Globus pallidus (tissue), 1 donor: ENCODE measurements at places on chromosomes 6 and 20.

GRCh38 chr6:139587469-139587868 lies 213.0 kb upstream of the CITED2 start:
- no peak for DNase-seq

GRCh38 chr6:169668203-169668847 lies 33.5 kb downstream of the WDR27 start:
- DNase-seq: no peak

DNA sequence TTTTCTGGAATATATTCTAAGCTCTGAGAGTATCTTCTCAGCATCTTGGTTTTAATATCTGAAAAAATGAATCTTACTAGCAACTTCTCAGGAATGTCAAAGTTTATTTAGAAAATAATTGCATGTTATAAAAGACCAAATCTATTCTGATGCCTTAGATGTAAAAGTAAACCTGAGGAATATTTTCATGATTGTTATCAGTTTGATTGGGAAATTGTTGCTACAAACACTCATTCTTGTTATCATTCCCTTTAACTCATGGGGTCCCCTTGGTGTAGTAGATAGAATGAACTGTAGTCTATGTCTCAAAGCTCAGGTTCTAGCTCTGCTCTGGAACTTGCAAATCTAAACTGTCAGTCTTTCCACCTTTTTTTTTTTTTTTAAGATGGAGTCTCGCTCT lies 50.0 kb downstream of the SNRNP48 start:
- no peak for DNase-seq

DNA sequence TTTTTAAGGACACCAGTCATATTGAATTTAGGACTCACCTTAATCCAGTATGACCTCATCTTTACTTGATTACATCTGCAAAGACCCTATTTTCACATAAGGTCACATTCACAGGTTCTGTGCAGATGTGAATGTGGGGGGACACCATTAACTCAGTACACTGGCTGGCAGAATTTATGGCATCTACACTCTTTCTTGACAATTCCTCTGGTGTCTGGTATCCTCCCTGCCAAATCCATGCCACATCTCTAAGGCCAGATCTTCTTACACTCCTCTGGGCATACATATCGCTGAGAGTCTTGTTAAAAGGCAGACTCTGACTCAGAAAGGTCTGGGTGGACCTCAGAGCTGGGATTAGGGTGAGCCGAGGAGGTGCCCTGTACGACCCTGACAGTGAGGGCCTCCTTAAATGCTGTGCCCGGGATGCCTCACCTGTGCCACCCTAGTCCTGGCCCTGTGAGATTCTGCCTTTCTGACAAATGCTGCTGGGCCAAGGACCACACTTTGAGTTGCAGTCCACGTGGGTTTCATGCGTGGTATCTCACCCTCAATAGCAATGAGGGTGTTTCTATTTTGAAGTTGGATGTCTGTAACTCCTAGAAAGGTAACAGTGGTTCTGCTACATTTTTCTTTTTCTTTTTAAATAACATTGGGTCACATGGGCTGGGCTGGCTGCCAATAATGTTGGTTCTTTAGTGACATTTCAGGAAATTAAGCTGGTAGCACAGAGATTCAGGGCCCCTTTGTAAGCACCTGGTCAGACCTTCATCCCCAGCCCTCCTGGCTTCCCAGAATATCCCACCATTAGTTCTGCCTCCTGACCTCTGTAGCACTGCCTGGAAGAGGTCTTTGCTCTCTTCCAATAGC lies 17.2 kb upstream of the LRRN4 start:
- DNase-seq: no peak

- DNase-seq: no peak
These were observed 316.7 kb upstream of the MARCKS start for GRCh38 chr6:113540466-113540865.

DNA sequence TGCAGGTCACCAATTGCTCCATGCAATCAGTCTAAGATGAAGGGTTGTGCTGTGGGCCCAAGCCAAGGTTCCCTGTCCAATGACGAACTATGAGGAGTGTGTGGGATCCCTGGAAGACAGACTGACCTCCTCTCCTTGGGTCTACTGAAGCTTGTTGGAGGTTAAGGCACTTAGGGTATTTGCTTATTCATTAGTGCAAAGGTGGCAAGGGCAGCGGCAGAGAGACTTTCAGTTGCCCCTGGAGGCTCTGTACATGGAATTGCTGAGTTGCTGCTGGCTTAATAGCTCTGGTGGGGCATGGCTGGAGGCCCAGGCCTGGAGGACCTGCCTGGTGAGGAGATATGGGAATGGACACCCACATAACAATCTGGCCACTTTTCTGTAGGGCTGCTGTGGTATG lies 29.8 kb upstream of the CST5 start:
- DNase-seq: no peak

DNA sequence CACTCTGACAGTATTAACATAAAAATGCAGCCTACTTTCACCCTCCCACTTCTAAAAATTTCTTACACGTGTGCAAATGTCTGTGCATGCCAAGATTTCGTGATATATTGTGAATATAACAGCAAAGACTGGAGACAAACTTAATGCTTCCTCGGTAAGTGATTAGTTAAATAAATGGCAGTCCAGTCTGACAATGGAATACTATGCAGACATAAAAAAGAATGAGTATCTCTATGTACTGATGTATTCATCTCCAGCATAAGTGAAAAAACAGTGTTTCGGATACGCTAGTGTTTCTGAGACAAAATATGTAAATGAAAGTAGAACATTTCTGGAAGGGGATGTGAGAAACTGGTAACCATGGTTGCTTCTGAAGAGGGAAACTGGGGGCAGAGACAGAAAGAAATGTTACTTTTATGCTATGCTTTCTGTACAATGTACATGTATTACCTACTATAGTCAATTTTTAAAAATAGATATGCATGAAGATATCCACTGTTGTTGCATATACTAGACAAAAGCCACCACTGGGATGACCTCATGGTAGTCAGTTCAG lies 7.0 kb downstream of the SLC22A23 start:
- DNase-seq: no peak

DNA sequence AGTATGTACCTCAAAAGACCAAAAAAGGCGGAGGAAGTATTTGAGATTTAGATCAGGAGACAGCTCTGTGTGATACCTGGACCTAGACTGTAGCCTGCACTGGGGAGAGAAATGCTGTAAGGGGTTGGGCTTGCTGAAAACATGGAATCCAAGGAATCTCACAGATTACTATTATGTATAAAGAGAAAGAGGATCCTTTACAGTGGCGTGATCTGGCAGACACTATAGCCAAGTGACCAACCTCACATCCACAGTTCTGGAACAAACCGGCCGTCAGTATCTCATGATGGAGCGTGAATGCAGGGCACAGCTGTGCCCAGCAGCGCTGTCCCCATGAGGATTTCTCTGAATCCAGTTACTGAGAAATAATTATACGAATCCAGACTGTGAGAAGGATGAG lies 12.3 kb downstream of the DDX27 start:
- no peak for DNase-seq

GRCh38 chr6:32989368-32989767 lies 20.0 kb downstream of the HLA-DOA start:
- no peak for DNase-seq

DNA sequence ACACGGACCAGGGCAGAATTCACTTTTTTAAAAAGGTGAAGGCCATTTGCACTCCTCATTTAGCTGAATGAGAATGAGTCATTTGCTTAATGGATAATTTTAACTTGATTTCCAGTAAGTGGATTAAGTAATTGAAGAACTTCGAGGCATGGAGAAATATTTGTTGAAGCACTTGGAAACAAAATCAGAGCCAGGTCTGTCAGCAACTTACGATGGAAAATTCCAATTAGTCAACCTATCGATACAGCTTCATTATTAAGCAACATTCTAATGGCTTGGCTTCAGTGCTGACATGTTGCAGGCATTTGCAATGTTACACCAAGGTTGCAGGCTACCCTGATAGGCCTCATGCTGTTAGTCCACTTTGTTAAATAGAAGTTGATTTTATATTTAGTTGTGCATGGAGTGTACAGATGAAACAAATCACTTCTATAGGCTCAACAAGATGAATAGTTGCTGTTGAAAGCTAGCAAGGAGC lies 423.5 kb upstream of the SLC35B3 start:
- DNase-seq: no peak

GRCh38 chr20:16560661-16561060 lies 12.6 kb downstream of the KIF16B start:
- DNase-seq: no peak

GRCh38 chr6:138245751-138246150 lies 27.5 kb upstream of the PBOV1 start:
- DNase-seq: no peak

- DNase-seq: peak; percentile 77
These were observed 13.5 kb downstream of the THBS2 start for GRCh38 chr6:169240125-169240524.

GRCh38 chr6:164216839-164217238 lies 802.3 kb downstream of the QKI start:
- no peak for DNase-seq

GRCh38 chr6:33075568-33076405 lies at the start of gene HLA-DPB1:
Gene HLA-DPB1 (plus strand): TSS chr6:33075990. CDS start chr6:33076042, 52 bp downstream.
- DNase-seq: peak; percentile 67

- no peak for DNase-seq
These were observed 64.9 kb upstream of the SULF2 start for GRCh38 chr20:47850146-47850545.

GRCh38 chr6:33716379-33716778 lies 4.9 kb upstream of the UQCC2 start:
- DNase-seq: no peak

- no peak for DNase-seq
These were observed 73.2 kb downstream of the QRSL1 start for GRCh38 chr6:106702451-106703110.

DNA sequence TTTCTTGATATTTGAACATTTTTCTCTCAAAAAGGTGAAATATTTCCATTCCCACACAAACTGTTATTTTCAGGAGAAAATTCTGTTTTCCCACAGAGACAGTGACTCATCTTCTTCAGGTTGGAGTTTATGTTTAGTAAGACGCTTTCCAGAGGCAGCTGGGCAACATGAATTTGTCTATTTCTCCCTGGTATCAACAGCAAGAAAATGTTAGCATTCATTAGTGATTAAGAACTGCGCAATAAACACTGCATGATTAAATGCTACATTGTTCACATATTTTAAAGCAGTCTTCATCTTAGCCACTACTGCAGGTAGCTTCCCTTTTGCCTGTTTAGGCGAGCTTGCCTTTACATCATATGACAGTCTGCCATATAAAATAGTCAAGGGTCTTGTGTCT lies 295.7 kb downstream of the C6orf118 start:
- DNase-seq: no peak

- DNase-seq: no peak
These were observed 54.1 kb upstream of the NELFCD start for GRCh38 chr20:58926802-58927489.

- DNase-seq: no peak
These were observed 30.5 kb downstream of the CNR1 start for GRCh38 chr6:88135578-88136114.

DNA sequence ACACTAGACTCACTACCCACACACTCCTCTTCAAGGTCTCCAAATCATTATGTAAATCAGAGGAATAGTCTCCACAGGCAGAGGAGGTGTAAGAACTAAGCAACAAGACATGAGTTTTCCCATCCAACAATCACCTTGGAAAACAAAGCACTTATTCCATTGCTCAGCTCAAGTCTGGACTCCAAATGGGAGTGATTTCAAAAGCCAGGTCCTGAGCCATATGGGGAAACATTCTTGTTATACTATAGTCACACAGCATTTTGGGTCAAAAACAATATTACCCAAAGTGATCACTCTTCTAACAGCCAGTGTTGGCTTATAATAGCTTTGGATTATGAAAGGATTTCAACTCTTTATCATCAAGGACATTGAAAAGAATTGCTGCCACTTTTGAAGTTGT lies 3.6 kb upstream of the PRPH2 start:
- DNase-seq: peak; percentile 1

GRCh38 chr20:9145142-9145541 lies 76.3 kb downstream of the PLCB4 start:
- DNase-seq: no peak

GRCh38 chr6:50986319-50986718 lies 167.6 kb downstream of the TFAP2B start:
- DNase-seq: no peak

GRCh38 chr6:129493354-129493902 lies 216.5 kb downstream of the ARHGAP18 start:
- DNase-seq: no peak

GRCh38 chr20:53231061-53231460 lies 258.9 kb downstream of the TSHZ2 start:
- no peak for DNase-seq

GRCh38 chr6:55674672-55675071 lies 95.7 kb upstream of the HMGCLL1 start:
- DNase-seq: no peak

DNA sequence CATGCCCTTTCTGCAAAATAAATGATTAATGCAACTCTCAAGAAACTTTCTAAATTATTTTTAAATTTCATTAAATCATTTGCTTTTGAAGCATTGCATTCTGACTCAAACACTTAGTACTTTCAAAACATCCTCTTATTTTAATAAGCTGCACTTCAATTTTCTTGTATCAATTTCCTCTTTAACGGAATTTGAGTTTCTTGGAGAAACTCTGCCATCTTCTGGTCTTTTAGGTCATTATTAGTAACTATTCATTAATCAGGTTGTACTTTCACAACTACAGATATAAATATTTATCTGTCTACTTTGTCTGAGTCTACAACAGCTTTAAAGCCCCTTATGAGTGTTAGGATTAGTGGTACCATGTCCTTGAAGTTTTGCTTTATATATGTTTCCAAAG lies 30.2 kb downstream of the TMX4 start:
- DNase-seq: no peak

DNA sequence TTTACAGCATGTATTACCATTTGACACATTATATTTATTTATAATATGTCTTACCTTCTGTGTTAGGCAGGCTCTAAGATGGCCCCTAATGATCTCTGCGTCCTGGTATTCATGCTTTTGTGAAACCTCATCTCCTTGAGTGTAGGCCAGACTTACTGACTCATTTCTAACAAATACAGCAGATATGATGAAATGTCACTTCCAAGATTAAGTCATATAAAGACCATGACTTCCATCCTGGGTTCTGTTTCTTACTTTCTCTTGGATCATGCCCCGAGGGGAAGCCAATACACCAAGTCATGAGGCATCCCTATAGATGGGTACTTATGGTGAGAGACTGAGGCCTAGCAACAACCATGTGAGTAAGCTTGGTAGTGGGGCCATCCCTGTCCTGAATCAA lies 30.2 kb downstream of the ZHX3 start:
- DNase-seq: no peak

DNA sequence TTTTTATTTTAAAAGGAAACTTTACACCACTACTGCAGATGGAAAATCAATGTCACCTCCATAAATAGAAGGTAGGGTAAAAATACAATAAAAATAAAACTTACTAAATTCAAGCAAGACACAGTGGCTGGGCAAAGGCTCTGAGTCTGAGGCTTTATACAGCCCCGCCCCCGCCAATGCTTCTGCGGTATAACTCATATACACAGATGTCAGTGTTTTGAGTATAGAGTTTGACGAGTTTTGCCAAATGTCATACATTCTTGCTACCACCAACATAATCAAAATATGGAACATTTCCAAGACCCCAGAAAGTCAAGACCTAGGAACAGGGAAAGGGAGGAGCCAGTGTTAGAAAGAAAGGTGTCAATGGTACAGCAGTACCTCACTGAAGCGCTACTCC lies 12.8 kb downstream of the NFATC2 start:
- DNase-seq: no peak

- DNase-seq: no peak
These were observed 309 bp upstream of the ABRACL start for GRCh38 chr6:139028215-139028657.

- DNase-seq: no peak
These were observed 2.7 kb downstream of the KIAA0408 start for GRCh38 chr6:127456465-127456864.
